ENCODE measurements at places on chromosomes 3 and 15.

DNA sequence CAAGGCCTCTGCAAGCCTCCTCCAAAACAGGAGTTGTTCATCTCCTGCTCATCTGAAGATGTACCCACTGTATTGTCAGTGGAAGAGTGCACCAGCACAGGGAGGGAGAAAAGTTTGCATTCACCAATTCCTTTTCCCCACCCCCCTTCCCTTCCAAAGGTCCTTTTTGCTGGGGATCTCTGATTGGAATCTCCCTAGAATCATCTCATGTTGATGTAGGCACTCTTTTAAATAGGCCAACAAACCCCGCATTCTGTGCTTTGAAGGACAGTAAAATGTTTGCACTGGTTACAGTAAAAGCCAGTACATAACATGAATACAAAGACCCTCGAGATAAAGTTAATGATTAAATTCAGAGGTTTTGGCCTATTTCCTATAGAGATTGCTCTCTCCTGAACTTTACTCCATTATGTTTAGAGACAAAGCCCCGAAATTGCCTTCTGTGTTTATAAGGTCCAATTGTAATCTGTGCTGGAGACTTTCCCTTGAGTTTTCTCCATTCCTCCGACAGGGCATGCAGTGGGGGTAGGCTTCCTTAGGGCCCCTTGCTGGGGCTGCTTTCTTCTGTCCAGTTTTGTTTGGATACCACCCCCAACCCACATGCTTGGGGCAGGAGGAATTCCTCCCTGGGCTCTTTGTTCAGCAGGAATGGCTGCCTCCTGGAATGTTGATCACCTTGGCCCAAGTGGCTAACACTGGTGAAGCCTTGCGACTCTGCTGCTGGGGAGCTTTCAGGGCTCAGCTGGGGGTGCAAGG, 22.5 kb downstream of the TRIM71 start:
- DNase-seq: no peak

- no peak for DNase-seq
Observed at GRCh38 chr3:115666920-115667737, 43.8 kb downstream of the GAP43 start.

DNA sequence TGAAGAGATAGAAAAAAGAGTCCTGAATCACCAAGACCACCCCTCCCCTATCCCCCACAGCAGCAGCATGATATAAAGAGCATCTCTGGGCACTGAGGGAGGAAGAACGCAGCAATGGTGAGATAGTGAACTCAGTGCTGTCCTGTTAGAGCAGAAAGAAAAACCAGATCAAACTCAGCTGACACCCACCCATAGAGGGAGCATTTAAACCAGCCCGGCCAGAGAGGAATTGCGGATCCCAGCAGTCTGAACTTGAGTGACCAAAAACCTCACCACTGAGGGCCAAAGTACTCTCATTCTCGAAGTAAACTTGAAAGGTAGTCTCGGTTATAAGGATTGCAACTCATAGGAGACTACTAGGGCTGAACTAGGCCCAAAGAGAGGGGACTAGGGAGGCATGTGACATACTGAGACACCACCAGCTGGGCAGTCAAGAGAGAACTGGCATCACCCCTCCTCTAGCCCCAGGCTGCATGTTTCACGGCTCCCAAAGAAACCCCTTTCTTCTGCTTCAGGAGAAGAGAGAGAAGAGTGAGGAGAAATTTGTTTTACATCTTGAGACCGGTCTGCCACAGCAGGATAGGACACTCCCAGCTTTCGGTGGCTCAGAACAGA, 39.2 kb upstream of the TGFBR2 start:
- DNase-seq: no peak

GRCh38 chr15:43958861-43959330, 132.1 kb downstream of the WDR76 start:
- no peak for DNase-seq

DNA sequence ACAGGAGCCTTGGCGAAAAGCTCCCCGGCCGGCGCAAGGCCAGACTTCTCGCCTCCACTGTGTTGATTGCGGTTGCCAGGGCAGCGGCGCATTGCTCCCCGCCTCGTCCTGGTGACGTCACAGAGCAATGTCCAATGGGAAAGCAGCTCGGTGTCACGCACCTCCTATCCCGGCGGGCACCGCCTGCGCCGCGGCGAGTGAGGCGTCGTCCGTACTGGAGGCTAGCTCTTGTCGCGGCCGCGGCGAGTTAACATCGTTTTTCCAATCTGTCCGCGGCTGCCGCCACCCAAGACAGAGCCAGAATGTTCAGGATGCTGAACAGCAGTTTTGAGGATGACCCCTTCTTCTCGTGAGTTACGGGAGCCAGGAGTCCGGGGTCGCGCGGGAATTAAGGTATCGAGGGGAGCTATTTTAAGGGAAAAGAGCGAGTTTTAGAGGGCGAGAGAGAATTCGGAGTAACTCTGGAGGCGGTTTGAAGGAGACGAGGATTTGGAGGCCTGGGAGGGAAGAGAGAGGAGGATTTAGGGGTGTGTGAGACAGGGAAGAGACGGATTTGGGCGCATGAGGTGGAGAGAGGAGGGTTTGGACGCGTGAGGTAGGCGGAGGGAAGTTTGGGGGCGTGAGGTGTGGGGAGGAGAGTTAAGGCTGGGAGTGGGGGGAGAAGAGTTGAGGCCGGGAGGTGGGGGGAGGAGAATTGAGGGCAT, at the start of gene MLF1:
Gene MLF1 (plus strand): TSS at position 196 of the 704 bp plus-strand sequence. CDS start 107 bp downstream, at position 303.
- peak; percentile 94 for DNase-seq

DNA sequence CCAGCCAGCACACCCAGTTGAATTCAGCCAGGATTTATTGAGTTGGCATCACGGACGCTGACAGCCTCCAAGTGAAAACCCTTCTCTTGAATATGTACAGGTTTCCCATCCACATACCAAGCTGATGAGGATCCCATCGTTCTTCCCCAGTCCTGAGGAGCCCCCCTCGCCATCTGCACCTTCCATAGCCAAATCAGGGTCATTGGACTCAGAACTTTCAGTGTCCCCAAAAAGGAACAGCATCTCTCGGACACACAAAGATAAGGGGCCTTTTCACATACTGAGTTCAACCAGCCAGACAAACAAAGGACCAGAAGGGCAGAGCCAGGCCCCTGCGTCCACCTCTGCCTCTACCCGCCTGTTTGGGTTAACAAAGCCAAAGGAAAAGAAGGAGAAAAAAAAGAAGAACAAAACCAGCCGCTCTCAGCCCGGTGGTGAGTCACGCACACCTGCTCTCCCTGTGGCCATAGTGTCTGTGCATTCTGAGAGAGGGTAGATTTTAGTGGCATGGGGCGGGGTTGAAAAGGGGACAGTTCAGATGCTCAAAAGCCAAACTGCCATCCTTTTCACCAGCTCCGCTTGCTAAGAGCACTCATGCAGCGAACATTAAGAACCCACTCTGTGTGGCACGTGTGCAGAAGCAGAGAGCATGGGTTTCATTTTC, 51.2 kb downstream of the KLHL25 start:
- DNase-seq: no peak

GRCh38 chr3:192879346-192880031, 38.2 kb downstream of the MB21D2 start:
- DNase-seq: no peak

- no peak for DNase-seq
Observed at GRCh38 chr3:67518236-67518635, 136.2 kb downstream of the SUCLG2 start.

- no peak for DNase-seq
Observed at GRCh38 chr15:26771578-26772153, 1.2 kb downstream of the GABRB3 start.

DNA sequence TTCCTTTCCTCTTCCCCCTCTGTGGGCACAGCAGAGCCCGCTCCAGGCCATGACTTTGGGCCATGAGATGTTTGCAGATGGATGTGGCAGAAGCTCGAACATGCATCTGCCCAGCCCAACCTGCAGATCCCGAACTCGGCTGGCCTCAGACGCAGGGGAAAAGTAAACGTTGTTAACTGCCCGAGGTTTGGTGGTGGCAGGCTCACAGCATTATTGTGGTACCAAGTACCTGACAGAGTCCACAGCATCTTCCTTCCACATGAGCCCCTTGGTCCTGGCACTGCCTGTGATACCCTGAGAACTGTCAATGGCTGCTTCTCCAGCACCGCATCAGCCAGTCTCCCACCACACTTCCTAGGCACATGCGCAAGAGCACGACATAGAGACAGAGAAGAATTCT, 424.3 kb downstream of the OCA2 start:
- no peak for DNase-seq

DNA sequence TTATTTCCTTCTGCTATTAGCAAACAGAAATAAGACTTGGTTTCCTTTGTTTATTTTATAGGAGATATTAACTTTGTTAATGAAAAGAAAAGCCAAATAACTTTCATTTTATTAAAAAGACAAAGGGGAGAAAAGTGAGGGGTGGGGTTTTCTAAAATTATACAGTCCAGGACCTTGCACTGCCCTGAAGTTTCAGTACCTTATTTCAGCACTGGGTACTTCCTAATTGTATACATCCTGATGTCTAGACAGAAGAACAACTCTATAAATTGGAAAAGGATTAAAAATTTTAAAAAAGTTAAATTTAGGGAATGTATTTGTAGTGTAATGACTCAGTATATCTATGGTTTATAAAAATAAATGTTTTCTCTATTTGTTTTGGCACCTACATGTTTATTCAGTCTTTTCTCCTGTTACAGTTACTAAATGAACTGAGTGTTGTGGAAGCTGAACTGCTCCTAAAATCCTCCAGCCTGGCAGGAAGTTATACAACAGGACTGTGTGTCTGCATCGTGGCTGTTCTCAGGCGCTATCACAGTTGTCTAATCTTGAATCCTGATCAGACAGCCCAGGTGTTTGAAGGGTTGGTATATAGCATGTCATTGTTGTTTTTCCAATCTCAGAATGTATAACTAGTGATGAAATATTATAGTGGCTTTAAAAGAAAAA, 27.6 kb upstream of the P2RY13 start:
- DNase-seq: no peak

- peak; percentile 40 for DNase-seq
Observed at GRCh38 chr3:102233881-102234280, 200.9 kb upstream of the ZPLD1 start.

GRCh38 chr3:153639631-153640030, 477.6 kb downstream of the RAP2B start:
- no peak for DNase-seq

DNA sequence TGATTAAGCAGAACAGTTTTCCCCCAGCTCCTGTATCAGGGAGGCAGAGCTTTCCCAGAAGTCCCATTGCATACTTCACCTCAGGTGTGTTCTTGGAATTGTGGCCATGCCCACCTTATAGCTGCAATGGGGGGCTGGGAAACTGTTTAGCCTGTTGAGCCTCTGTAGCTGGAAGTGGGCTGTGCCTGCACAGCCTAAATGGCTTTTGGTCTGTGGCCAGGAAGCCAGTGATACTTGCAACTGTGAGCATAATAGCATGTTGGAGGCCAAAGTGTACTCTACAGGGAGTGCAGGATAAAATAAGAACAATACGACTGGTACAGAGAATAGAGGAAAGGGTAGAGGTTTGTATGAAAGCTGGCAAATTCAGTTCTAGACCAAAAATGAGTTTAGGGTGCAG, 248.5 kb downstream of the PTPRG start:
- no peak for DNase-seq

DNA sequence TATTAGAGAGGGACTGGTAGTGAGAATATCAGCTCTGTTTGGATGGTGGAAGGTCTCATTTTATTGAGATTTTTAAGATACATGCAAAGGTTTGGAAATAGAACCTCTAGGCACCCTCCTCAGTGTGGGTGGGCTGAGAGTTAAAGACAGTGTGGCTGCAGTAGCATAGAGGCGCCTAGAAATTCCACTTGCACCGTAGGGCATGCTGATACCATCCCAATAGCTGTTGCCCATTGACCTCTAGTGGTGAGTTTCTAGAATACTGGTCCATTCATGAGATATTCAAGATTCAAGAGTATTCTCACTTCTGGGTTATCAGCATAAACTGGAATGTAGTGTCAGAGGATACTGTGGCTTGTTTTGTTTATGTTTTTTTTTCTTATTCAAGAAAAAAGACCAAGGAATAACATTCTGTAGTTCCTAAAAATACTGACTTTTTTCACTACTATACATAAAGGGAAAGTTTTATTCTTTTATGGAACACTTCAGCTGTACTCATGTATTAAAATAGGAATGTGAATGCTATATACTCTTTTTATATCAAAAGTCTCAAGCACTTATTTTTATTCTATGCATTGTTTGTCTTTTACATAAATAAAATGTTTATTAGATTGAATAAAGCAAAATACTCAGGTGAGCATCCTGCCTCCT, 87.2 kb downstream of the TGFBR2 start:
- DNase-seq: peak; percentile 62

- DNase-seq: no peak
Observed at GRCh38 chr3:128128251-128128650, 4.6 kb upstream of the RUVBL1 start.

DNA sequence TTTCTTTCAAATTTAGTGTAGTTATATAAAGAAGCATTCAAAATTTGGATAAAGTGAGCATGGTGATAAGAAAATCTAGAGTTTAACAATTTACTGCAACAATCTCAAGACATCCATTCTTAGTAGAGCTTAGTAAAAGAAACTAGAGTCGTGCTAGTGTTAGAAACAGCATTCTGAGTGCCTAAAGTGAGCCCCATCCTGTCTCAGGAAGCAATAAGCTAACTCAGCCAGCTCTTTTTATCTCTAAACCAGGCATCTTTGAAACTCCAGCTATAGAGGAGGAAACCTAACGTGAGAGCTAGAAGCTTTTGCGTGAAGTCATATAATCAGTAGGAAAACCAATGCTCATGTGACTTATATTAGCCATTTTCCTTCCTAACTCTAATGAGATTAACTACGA, 1187.1 kb upstream of the EPHA6 start:
- DNase-seq: no peak

DNA sequence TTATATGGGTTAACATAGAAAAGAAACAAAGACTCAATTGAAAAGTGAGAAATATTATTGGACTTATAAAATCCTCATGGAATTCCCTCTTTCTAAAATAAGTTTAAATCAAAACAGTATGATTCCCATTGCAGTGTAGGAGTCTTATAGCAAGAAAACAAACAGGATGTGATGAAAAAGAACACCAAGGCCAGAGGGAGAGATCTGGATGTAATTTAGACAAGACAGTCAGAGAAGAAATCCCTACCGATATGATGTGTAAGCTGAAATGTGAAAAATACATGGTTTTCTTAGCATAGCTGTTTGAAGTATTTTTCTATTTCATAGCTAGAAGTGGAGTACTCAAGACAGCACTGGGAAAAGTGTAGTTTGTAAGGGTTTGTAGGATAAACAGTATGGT, 521.5 kb downstream of the RSL24D1 start:
- DNase-seq: no peak

GRCh38 chr15:74937272-74937589, 642 bp downstream of the COX5A start:
- no peak for DNase-seq

DNA sequence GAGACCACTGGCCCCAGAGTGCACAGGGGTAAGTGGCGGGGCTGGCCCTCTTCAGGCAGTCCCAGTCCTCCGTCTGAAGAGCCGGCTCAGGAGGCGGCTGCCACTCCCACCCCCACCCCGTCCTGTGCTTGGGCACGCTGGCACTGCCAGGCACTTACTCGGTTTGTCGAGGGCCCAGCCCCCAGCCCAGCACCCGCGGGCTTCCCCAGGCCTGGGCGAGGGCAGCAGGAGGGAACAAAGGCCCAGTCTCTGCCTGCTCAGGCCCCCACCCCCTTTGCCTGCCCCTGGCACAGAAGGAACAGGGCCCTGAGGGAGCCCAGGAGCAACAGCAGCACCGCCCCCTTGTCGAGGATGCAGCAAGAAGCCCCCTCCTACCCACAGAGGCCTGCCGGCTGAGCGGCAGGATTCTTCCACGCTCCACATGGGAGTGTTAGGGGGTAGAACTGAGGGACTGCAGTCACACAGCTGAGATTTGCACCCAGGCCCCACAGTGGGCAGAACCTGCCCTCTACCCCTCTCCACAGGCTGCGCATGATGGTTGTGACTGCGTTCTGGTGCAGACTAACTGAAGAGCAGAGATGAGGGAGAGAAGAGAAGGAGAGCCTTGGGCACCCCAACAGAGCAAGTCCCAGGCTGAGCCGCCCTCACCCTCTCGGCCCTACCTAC, 8.9 kb downstream of the DUSP7 start:
- no peak for DNase-seq

Data from GM20000 (cell line).